ENCODE measurements at places on chromosomes 12 and 14.
A peak's percentile ranks its signal among the peaks of the same experiment; 100 is the strongest.

DNA sequence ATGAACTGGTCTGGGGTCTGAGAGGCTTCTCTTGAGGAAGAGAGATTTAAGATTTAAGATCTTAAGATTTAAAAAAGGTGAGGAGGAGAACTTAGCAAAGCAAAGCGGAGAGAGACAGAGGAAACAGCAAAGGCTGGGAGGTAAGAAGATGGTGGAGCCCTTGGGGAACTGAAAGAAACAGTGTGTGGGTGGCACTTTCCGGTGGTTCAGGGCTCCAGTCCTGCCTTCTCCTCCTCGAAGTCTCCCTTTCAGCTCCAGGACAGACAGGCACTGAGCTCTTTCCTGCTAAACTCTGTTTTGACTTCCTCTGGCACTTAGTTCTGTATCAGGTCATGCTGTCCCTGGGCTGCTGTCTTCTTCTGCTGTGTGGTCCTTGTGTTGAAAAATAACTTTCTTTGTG lies 298.7 kb upstream of the SRRM4 start:
- no peak for DNase-seq

DNA sequence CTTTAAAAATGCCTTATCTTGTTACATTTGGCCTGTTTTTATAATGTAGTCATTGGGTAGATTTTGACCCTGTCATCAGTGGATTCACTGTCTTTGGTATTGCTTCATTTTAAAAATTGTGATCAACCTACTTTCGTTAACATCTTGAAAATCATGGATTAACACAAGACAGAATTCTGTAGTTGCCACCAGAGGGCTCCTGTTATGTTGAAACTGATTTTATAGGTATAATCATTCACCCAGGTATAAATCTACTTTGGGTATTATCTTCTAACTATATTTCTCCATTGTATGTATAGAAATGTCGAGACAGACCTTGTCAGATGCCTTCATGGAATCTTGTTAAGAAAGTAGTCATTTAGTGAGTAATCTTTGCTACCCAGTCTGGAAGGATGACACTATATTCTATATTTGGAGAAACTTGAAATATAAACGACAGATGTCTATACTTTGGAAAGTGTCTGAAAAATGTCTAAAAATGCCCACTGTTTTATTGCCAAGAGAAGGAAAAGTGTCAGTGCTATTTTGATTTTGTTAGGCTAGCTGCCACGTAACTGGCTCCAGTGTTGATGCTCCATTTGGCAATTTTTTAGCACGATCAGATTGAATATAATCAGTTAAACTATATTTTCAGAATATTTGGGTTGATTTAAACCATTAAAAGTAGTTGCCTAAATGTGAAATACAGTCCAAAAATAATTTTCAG lies 129.4 kb downstream of the PELI2 start:
- no peak for DNase-seq

DNA sequence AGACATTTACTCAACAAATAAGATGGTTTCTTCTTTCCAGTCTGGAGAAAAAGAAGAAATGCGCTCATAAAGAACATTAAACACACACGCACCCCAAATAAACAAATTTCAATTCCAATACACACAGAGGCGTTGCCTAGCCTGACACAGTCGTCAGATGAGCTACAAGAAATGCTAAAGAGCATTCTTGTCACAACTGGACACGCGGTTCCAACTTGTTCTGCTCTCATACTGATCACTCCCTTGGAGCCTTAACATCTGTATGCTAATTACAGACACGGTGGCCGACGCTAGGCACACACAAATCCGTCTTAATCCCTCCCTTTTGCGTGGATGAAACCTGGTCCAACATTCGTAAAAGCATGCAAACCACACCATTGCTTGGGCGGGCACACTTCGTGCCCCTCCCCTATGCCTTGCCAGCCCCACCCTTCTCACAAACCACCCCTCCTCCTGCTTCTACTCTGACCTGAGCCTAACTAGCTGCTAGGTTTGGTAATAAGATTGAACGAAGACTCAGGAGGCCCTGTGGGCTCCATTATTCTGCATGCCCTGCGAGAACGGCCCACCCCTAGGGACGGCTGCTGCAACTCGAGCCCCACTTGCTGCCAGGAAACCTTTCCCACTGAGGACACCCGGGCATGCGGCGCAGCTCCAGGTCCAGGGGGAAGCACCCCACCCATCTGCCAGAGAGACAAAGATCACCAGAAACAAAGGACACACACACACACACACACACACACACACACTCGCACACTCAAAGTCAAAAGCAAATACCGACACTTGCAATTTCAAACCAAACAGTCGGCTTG lies 1.2 kb downstream of the KCNK10 start:
- no peak for DNase-seq

GRCh38 chr14:83287300-83287699 lies 1753.6 kb upstream of the SEL1L start:
- no peak for DNase-seq

- no peak for DNase-seq
These were observed 35.3 kb downstream of the MIPOL1 start for GRCh38 chr14:37232907-37233481.

DNA sequence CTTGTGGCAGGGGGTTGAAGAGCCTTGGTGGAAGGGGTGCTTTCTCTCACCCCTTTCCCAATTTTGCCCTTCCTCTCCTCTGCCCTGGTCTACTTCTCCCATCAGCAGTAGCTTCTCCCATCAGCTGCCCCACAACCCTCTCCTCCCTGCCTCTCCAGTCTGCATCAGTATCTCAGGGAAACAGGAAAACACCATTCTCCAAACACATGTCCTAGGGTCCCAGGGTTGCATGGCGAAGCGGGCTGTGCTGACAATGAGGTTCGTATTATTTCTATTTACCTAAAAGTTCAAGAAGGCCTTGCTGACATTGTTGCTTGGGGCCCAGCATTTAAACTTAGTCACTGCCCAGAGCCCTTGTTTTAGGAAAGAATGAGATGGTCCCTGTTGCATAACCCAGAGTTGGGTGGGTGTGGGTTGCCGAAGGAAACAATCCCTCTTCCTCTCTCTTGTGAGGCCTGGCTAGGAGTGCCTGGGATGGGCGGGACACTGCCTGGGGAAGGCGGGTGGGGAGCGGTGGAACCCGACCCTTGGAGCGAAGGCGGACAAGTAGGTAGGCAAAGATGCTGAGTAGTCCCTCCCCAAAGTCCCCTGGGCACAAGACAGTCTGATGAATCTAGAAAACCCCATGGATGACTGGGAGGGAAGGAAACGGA lies 1.3 kb upstream of the IGFBP6 start:
- DNase-seq, result no peak

- no peak for DNase-seq
These were observed 46.1 kb downstream of the BEGAIN start for GRCh38 chr14:100540926-100541620.

DNA sequence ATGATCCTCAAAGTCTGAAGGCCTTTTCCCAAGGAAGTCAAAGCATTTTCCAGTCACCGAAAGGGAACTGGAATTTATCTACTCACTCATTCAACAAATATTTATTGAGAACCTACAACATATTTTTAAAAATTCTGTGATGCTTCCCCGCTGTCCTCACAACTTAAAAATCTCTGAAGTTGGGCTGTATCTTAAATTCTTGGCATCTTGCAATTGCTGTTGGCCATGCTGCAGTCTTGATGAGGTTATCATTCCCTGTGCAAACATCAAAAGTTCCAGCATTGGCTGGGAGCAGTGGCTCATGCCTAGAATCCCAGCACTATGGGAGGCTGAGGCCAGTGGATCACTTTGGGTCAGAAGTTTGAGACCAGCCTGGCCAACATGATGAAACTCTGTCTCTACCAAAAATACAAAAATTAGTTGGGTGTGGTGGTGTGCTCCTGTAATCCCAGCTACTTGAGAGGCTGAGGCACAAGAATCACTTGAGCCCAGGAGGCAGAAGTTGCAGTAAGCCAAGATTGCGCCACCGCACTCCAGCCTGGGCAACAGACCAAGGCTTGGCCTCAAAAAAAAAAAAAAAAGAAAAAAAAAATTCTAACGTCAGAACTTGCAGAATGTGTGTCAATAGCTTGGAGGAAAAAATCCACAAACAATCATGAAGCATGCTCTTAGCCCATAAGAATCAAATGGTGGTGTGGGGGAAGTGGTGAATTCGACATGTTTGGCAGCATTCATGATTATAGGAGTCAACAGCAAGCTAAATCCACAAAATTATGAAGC lies 34.9 kb downstream of the CCDC177 start:
- DNase-seq, result no peak

- DNase-seq, result no peak
These were observed 206.4 kb upstream of the GZMB start for GRCh38 chr14:24840204-24840893.

GRCh38 chr14:80664576-80664975 lies 277.0 kb downstream of the CEP128 start:
- DNase-seq, result no peak

DNA sequence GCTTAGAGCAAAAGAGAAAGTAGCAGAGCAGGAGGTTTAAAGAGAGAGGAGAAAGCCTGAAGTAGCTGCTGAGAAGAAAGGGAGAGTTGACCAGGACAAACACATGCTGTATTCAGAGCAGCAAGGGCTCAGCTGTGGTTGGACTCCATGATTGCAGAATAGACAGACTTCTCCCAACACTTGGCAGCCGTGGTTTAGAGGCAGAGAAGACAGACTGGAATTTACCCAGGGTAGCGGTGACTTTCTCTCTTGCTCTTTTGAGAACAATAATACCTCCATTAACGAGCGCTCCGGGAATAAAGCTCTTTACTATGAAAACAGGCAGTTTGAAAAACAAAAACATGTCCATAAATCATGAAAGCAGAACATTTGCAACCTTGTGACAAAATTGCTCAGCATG lies 21.4 kb upstream of the IGF1 start:
- no peak for DNase-seq

DNA sequence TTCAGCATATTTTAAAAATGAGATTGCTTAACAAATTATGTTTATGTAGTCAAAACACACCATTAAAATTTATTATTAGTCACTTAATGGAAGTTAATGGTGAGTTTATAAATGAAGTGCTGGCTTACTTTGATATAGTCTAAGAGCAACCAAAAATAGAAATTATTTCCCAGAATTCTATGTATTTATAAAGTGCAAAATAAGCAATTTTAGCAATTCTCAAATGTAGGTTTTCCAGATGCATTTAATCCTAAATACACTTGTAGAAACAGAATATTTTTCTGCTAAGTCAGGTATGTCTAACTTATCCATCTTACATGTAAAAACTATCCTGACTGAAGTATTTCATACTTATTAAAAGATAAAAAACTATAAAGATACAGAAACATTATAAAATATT lies 11.2 kb downstream of the LMO3 start:
- DNase-seq, result no peak

- no peak for DNase-seq
These were observed 43.0 kb upstream of the MANSC4 start for GRCh38 chr12:27823038-27823437.

- DNase-seq, result no peak
These were observed 175.3 kb downstream of the PLCZ1 start for GRCh38 chr12:18562531-18562930.

DNA sequence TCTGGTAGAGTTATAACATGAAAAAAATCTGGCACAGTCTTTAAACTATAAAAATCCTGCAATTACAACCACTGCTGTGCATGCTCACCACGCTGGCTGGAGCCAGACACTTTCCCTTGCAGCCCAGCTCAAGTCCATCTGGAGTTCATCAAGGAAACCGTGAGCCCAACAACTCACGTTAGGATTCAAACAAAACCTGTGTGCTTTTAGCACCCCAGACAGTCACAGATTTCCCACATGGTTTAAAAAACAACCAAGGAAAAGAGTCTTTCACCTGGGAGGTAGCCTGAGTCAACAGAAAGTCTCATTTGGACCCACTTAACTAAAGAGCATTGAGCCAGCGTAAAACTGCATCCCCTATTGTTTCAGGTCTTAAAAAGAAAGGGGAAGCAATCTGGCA lies 4.7 kb downstream of the LRIG3 start:
- no peak for DNase-seq

DNA sequence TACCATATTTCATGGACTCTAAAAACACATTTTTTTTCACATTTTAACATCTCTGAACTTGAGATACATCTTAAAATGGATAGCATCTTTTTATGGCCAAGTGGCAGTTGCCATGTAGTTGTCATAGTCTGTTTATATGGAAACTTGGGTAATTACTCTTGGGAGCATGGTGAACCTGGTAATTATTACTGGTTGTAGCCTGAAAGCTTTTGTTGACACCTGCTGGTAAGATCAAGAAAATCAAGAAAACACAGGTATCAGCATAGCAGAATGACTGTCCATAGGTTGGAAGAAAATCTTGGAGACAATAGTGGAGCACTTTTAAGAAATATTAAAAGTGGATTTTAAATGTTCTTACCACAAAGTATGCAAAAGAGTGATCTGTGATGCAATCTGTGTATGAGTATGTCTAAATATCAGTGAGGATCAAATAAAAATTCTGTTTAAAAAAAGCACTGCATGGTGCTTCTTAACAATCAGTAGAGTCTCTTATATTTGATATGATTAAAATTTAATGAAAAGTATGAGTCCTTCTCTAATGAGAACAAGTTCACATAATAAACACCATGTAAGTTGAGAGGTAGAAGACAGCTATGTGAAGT lies 44.2 kb downstream of the TTC8 start:
- no peak for DNase-seq

- DNase-seq, result peak; percentile 58
These were observed at the start of gene UNC119B for GRCh38 chr12:120710031-120710804. UNC119B (plus strand) TSS chr12:120710458; CDS start chr12:120710475, 17 bp downstream.

DNA sequence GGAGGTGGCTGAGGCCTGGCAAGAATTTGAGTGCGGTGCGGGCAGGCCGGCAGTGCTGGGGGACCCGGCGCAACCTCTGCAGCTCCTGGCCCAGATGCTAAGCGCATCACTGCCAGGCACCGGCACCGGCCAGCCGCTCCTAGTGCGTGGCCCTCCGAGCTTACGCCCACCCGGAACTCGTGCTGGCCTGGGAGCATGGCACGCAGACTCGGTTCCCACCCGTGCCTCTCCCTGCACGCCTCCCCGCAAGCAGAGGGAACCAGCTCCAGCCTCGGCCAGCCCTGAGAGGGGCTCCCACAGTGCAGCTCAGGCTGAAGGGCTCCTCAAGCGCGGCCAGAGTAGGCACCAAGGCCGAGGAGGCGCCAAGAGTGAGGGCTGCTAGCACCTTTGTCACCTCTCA lies 63.7 kb downstream of the CCDC60 start:
- no peak for DNase-seq

GRCh38 chr12:97960741-97961608 lies 498.4 kb downstream of the RMST start:
- DNase-seq, result no peak

DNA sequence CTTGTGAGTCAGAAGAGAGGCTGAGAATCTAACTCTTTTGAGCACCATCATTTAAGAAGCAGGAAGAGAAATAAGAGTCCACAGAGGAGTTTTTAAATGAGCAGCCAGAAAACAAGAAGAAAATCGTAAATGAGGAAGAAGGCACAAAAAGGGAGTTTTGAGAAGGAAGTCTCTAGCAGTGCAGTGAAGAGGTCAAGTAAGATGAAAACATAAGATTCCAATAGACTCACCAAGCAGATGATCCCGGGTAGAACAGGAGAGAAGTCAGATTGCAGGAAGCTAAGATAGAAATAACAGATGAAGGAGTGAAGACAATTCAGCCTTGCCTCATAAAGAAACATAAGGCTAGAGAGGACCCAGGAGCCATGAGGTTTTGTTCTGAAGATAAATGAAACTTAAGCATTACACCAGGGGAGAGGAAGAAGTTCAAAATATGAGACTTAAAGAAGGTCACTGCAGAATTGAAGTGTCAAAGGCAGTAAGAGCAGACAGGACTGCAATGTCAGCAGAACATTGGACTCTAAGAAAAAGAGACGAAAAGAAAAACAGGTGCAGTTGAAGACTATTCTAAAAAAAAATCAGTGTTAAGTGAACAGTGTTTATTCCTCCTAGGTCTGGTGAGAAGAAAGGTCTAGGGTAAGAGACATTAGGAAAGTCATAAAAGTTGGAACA lies 229.0 kb downstream of the SEC23A start:
- no peak for DNase-seq
